IPS-NIHi11 (cell line): ENCODE measurements at places on chromosomes 3 and 15.

DNA sequence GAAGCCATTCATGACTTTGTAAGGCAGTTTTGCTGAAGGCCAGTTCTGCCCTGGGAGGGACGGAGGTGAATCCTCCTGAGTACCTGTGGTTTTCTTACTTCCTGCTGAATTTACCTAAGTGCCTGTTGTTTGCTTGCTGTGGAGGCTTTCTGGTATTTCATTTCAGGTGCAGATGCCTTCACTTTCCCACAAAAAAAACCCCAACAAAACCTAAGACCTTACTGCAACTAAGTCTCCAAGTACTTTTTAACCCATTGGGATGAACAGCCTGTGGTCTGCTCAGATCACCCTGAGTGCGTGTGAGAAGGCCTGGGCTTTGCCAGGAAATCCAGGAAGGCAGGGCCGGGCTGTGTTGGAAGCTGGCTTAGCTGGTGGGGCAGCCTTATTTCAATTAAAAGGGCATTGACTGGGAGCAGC lies 65.3 kb downstream of the IGF1R start:
- no peak for DNase-seq

- no peak for DNase-seq
Measured at GRCh38 chr15:99252326-99252725, 1.0 kb downstream of the LRRC28 start.

- DNase-seq: no peak
Measured at GRCh38 chr3:122060040-122060698, 5.0 kb downstream of the CD86 start.

GRCh38 chr3:152480282-152480953 lies 211.7 kb downstream of the MBNL1 start:
- DNase-seq: no peak

- DNase-seq: no peak
Measured at GRCh38 chr3:107555359-107555758, 32.6 kb downstream of the BBX start.

DNA sequence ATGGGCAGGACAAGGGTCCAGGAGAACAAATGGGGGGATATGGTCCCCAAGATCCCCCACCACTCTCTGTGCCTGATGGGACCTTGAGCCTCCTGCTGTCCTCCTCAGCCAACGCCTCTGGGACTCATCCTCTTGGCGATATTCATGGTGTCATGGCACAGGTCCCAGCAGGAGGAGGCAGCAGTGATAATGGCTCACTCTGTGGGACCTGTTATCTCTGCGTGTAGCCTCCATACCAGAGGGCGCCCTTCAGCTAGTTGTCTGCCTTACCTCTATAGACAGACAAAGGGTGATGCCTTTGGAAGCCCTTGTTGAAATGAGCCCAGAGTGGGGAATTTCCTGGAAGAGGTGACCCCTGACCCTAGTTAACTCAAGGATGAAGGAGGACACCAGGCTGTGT lies 7.4 kb downstream of the ZBTB47 start:
- DNase-seq: peak; percentile 41

DNA sequence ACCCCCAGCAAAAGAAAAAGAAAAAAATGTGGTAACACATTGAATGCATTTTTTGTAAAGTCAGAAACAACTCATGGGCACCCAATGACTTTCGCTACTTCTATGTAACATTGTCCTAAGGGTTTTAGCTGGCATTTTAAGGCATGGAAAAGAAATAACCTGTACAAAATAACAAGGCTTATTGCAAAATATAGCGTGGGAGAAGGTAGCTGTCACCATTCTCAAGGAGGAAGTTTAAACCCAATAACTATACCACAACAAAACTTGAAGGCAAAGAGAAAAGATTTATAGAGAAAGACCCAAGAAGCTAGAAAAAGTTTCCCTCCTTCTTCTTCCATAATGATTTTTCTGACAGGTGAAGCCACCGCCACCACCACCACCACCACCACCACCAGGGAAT lies 55.7 kb upstream of the ACP3 start:
- DNase-seq: no peak

GRCh38 chr15:100810229-100810628 lies 69.4 kb upstream of the ALDH1A3 start:
- DNase-seq: no peak

- DNase-seq: no peak
Measured at GRCh38 chr3:196559826-196560225, 8.5 kb downstream of the WDR53 start.

DNA sequence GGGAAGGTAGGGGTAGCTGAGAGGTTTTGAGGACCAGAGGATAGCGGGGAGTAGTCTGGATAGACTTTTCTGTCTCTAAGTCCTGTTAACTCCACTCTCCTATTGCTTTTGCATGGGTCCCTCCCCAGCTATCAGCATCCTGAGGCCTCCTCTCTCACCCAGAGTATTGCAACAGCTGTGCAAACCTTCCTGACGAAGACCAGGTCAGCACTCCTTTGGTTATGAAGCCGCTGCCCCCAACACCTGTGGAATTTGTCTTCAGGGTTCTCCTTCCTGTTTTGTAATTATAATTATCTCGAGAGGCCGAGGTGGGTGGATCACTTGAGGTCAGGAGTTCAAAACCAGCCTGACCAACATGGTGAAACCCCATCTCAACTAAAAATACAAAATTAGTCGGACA lies 24.8 kb downstream of the TYRO3 start:
- DNase-seq: no peak

DNA sequence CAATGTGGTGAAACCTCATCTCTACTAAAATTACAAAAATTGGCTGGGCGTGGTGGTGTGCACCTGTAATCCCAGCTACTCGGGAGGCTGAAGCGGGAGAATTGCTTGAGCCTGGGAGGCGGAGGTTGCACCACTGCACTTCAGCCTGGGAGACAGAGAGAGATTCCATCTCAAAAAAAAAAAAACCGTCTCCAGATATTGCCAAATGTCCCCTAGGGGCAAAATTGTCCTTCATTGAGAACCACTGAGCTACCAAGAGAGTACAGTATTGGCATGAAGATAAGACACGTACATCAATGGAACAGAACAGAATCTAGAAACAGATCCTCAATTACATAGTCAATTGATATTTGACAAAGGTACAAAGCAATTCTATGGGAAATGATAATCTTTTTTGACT lies 98.0 kb downstream of the TFDP2 start:
- DNase-seq: no peak

GRCh38 chr3:155282385-155283091 lies 10.9 kb downstream of the STRIT1 start:
- no peak for DNase-seq

- DNase-seq: no peak
Measured at GRCh38 chr15:77384589-77385359, 35.1 kb downstream of the PEAK1 start.

- no peak for DNase-seq
Measured at GRCh38 chr15:56469483-56469882, 4.5 kb upstream of the MNS1 start.

GRCh38 chr3:172153335-172153861 lies 114.0 kb downstream of the FNDC3B start:
- DNase-seq: no peak

- DNase-seq: no peak
Measured at GRCh38 chr3:18951333-18951732, 197.0 kb upstream of the KCNH8 start.

DNA sequence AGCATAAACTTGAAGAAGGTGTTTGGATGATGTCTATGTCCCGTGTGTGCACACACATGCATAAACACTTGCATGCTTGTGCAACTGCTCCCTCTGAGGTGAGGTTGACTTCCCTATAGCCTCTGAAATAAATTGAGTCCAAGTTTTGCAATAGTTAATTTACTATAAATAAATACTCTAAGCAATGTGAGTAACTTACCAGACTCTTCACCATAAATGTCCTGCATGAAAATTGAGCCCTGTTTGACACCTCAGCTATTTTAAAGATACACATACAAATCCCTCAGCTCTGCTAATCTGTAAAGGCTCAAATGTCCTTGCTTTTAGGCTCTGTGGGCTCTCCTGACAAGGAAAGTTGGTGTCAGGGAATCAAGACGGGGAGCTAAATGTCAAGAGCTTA lies 37.1 kb downstream of the GJD2 start:
- no peak for DNase-seq

- no peak for DNase-seq
Measured at GRCh38 chr3:4751502-4752101, 227.6 kb upstream of the BHLHE40 start.

DNA sequence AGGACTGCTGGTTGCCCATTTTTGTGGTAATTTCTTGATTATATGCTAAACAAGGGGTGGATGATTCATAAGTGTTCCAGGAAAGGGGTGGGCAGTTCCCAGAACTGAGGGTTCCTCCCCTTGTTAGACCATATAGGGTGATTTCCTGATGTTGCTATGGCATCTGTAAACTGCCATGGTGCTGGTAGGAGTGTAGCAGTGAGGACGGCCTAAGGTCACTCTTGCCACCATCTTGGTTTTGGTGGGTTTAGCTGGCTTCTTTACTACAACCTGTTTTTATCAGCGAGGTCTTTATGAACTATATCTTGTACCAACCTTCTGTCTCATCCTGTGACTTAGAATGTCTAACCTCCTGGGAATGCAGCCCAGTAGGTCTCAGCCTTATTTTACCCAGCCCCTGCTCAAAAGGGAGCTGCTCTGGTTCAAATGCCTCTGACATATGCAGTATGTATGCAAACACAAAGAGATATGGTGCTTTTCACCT lies 46.2 kb downstream of the C3orf38 start:
- DNase-seq: no peak

GRCh38 chr3:3101660-3102458 lies 8.3 kb downstream of the IL5RA start:
- DNase-seq: no peak

DNA sequence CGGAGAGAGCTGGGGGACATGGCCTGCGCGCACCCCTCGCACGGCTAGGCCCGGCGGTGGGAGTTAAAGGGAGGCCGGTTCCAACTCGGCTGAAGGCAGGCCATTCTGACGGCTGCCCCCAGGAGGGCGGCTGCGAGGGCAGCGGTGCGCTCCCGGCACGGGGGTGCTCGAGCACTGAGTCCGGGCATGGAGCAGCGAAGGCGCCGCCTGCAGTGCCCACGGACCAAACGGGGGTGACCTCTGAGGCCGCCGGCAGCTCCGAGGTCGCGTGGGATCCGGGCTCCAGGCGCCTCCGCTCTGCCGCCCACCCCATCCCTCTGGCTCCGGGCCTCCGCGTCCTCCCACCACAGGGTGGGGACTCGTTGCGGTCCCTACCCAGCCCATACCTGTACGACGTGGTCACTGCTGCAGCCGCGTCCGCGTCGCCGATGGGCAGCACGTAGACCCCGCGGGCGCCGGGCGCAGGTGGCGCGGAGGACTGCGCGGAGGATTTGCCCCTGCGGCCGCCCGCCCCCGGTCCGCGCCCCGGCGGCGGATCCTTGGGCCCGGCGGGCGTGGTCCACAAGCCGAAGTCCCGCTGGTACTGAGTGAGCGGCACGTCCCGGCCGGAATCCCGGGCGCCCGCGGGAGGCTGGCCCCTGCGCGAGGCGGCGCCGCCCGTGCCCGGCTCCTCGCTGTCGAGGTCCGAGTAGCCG lies 469 bp downstream of the MAP6D1 start:
- DNase-seq: peak; percentile 73

GRCh38 chr3:7692866-7693265 lies 808.8 kb upstream of the LMCD1 start:
- DNase-seq: no peak

GRCh38 chr3:72128921-72129320 lies 344.0 kb upstream of the PROK2 start:
- no peak for DNase-seq

DNA sequence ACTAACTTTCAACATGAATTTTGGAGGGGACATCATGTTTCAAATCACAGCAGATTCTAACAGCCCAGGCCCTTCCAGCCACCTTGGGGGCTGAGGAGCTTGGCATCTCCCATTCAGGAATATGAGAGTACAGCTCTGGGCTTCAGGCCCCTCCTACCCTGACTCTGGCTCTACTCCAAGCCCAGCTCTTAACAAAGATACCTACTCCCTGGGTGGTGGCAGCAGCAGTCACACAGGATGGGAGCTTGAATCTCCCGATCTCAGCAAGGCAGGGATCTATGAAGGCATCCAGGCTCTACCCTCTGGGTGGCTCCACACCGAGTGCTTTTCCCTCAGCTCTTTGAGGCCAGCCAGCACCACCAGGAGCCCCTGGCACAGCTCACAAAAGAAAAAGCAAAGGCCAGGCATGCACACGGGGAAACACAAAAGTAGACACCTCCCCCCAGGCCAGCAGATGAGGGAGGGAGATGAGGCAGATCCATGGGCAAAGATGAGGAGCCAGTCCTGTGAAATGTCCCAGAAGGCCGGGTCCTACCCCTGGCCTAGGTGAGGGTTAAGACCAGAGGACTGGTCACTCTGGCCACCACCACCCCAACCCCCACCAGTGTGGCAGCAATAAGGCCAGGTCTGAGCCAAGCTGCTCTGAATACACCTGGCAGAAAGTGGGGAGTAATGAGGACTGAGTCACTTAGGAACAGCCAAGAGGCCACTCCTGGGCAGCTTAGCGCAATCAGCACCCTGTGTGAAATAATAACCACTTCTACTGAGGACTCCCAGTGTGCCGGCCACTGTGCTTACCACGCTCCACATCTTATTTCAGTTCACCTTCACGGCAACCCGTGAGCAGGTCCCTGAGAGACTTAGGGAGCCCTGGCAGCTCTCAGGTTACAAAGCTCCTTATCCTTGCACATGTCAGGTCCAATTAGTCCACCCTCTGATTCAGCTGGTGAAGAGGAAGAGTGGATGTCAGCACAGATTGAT lies 24.3 kb downstream of the PLA2G4F start:
- no peak for DNase-seq

DNA sequence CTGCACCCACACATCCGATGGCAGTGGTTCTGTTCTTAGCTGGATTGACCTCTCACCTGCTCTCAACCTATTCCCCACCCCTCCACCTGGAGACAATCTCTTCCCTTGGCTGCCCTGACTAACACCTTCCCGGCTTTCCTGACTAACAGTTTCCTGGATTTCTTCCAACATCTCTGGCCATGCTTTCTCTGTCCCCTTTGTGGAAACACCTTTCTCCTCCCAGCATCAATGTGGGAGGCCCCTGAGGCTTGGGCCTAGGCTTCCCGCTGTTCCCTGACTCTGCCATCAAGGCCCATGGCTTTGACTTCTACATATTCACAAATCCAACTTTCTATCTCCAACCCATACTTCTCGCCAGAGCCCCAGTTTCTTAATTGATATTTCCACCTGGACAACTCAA lies 142.8 kb upstream of the ATP2B2 start:
- DNase-seq: no peak

GRCh38 chr3:127259882-127260281 lies 28.0 kb downstream of the PRR20G start:
- DNase-seq: no peak

- no peak for DNase-seq
Measured at GRCh38 chr15:29093696-29094343, 175.8 kb downstream of the NSMCE3 start.

GRCh38 chr15:71807691-71808091 lies 2.7 kb upstream of the NR2E3 start:
- no peak for DNase-seq

DNA sequence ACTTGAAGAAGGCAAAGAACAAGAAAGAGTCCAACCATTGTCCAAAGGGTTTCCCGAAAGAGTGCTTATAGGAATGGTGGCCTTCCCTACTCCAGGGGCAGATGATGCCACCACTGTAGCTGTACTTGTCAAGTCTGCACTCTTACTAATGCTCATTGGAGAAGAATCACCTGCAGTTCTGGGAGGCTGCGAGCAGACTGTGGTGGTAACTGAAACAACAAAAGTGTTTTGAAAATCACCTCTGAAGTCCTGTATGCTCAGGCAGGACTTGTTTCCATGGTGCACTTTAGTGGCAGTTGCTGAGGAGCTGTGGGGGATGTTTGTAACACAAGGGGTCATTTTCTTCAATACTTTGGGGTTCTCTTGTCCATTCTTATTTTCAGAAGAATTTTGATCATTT lies 36.0 kb downstream of the USF3 start:
- DNase-seq: no peak
